ENCODE measurements at places on chromosomes 16 and 17. TPM values are rescaled to one million over a fixed set of nuclear protein-coding genes. Genes with fewer than 3 reads are reported as not detected.
A peak's percentile ranks its signal among the peaks of the same experiment; 100 is the strongest.

DNA sequence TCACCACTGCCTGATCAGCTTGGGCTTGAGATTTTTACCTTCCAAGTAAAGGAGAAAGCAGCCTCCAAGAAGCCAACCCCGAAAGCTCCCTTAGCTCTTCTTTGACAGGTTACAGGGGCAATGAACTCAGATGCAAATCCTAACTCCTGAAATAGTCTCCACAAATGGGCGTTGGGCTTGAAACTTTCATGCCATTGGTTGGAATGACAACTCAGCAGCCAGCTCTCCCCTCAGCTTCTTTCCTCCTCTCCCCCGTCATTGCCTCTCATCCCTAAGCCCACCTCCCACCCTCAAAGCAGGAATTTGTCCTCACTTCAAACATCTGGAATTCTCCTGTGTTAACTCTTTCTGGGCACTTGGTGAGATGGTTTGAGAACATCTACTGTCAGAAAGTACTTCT is at the start of gene TAT:
TSS of gene TAT (minus strand) at position 122 of the 400 bp plus-strand sequence. CDS start 677 bp downstream, outside the sequence.
- DNase-seq: no peak

GRCh38 chr17:49959183-49959935 is 9.6 kb upstream of the DLX4 start:
- DNase-seq: peak; percentile 44

- no peak for DNase-seq
Measured at GRCh38 chr17:29557739-29558116, 9.1 kb downstream of the ABHD15 start.

DNA sequence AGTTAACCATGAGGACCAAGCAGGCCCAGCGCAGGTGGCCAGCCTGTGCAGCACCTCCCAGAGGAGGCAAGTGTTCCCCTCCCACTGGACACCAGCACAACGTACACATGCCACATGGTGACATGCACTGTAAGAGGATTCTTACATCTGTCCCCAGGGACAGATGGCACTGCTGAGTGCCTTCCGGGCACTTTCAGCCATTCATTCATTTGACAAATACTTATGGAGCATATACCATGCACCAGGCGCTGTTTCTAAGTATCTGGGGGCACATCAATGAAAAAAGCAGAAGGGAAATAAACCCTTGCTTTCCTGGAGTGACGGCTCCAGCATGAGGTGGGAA is 79.6 kb downstream of the GAS7 start:
- DNase-seq: no peak

GRCh38 chr16:85415196-85416090 is 197.7 kb upstream of the GSE1 start:
- DNase-seq: no peak

Gene ENDOV
- 7.3 TPM for total RNA-seq

All from K562 (cell line).